ENCODE measurements at places on chromosomes 16 and 17. TPM values are rescaled to one million over a fixed set of nuclear protein-coding genes. Genes with fewer than 3 reads are reported as not detected.

SEPTIN12 gene
- total RNA-seq = not detected

HS3ST3B1 gene
- 0.44 TPM for total RNA-seq

KRTAP1-1 gene
- not detected for total RNA-seq

APOBR gene
- not detected for total RNA-seq

C16orf89 gene
- total RNA-seq = 2.1 TPM

SLC5A10 gene
- total RNA-seq = not detected

C17orf113 gene
- 0.07 TPM for total RNA-seq

VMO1 gene
- total RNA-seq = 0.13 TPM

MEOX1 gene
- 6.4 TPM for total RNA-seq

Data from mammary microvascular endothelial cell (primary cell).